GM04504 (cell line): ENCODE measurements at places on chromosomes 2 and 18.

- no peak for DNase-seq
These were observed 10.3 kb downstream of the EDAR start for GRCh38 chr2:108978709-108979111.

- no peak for DNase-seq
These were observed 4.6 kb upstream of the ADRA2B start for GRCh38 chr2:96120991-96121390.

GRCh38 chr2:11534746-11535484 is 1.1 kb downstream of the GREB1 start:
- DNase-seq = no peak

DNA sequence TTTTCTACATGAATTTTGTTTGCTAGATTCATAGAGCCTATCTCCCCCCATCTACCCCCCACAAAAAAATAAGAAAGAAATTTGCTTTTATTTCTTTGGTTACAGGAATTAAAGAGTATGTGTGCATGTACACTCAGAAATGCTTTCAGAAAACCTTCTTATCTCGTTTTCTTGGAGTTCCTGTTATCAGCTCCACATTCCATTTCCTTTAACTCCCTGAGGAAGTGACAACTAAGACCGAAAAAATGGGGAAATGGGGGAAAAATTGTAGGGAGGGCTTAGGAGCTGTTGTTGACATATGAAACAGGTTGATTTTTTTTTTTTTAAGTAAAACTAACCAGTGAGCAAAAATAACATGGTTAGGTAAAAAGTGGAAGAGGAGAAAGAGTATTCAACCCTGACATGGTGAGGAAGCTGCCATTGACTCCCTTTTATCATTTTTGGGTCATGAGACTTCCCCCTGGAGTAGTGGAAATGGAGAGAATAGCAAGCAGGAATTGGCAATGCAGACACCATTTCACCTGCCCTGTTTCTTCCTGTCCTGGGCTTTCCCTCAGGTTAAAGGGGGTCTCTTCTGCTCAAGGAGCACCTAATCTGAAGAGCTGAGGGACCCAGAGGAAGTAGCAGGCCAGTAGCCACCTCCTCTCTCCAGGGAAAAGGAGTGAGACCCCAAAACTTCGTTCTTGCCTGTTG is 93.5 kb downstream of the OSBPL6 start:
- DNase-seq = no peak

- DNase-seq = no peak
These were observed 69.5 kb downstream of the EVA1A start for GRCh38 chr2:75491129-75491753.

DNA sequence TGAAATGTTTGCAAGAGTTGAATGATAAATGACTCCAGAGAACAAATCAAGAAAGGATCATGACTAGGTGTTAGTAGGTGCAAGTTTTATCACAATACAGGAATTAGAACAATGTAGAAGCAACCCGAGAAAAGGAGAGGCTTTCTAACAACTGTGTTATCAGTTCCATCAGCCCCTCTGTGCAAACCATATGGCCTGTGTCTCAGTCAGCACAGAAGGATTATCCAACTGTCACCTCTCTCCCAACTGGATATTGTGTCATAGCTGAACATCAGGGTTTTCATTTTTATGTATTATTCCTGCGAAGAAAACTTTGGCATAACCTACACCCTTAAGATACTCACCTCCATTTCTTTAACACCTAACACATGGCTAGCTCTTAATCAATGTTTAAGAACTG is 321.6 kb upstream of the RND3 start:
- no peak for DNase-seq

- no peak for DNase-seq
These were observed 168.5 kb downstream of the SUCLG1 start for GRCh38 chr2:84290537-84290936.

DNA sequence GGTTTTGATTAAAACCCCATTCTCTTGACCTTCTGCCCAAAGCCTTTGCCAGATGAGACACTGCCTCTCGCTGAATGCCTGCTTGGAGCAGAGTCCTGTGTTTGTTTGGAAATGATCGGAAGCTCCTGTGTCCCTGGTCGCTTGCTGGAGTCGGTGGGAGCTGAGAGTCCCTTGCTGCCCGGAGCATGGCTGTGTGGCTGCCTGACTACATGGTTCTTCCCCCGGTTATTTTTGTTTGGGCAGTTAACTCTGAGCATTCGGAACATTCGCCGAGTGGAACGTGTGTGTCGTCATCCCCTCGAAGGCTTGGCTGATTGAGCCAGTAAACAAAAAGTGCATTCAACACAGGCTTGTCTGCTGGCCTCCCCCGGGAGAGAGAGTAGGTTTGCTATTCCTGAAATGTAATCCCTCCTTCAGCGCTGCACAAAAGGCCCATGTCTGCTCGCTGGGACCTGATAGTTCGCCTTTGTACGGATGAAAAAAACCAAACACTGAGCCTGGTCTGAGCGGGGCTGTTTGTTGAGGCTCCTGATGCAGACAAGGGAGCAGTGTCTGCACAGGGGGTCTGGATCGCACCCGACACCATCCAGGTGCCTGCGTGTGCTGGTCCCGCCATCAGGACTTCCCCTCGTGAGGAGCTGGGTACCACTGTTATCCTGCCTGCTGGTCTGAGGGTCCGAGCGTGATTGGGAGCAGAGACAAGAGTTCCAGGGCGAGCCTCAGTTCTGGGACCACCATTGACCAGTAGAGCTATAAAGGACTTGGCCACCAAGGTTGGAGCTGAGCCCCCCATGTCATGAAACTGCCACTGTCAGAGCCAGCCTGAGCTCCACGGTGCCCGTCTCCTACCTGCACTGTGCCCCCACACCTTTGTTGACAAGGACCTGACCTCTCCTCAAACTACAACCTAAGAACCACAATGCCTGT is 83.8 kb downstream of the AGAP1 start:
- no peak for DNase-seq

DNA sequence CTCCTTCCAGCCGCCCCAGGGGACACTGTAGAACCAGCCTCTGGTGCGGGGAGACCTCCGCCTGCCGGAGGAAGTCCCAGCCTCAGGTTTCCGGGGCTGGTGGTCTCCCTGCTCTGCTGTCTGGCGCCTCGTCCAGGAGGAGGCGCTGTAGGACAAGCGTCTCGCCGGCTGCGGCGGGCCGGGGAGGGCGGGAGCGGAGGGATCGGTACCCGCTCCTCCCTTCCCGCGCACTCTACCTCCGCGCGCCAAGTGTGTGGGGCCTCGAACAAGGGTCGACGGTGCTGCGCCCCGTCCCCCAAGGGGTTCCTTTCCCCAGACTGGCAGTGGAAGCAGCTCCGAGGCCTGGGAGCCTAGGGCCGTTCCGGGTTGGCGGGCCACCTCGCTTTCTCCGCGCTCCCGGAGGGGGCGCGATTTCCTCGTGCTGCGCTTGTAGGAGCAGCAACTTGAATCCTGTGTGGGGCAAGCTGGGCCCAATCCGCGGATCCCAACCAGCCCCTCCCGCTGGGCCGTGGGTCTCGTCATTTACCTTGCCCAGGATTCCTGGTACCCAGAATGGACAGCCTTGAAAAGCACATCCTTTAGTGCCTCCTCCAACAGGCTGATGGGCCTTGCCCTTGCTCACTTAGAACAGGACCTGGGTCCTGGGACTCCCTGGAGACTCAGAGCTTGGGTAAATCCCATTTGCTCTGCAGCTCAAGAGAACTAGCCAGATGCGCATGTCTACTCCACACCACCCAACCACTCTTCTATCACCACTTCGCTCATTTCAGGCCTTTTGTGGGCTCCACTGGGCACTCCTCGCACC is 10.6 kb upstream of the HOXD4 start:
- DNase-seq = no peak

GRCh38 chr2:24898122-24899109 is 21.6 kb downstream of the ADCY3 start:
- DNase-seq = no peak

DNA sequence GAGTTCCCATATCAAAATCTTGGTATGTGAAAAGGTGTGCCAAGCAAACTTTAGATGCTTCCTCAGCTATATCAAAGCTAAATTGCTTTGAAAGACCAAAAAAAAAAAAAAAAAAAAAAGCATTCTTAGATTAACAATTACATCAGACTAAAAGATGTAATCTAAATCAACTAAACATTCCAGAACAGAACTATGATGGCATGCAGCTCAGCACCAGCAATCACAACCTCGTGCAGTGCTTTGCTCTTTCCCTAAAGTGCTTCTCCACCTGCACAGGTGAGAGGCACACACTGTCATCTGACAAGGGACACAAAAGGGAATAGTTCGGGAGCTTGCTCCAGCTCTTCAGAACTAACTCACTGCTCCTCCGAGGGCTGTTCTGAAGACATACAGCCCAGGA is 37.5 kb downstream of the ADAM17 start:
- no peak for DNase-seq

DNA sequence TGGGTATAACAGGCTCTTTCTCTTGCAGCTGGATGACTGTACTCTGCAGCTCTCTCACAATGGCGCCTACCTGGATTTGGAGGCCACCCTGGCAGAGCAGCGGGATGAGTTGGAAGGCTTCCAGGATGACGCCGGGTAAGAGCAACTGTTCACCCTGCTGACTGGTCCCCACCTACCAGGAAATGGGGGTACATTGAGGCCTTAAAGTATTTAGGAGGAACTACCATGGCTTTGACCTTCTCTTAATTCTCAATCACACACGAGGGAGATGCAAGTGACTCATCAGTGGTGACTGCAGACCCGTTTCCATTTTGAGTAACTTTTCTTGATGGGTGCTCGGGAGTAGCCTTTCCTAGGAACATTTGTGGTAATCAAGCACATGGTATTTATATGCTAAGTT is 58.0 kb downstream of the FHOD3 start:
- DNase-seq = no peak

DNA sequence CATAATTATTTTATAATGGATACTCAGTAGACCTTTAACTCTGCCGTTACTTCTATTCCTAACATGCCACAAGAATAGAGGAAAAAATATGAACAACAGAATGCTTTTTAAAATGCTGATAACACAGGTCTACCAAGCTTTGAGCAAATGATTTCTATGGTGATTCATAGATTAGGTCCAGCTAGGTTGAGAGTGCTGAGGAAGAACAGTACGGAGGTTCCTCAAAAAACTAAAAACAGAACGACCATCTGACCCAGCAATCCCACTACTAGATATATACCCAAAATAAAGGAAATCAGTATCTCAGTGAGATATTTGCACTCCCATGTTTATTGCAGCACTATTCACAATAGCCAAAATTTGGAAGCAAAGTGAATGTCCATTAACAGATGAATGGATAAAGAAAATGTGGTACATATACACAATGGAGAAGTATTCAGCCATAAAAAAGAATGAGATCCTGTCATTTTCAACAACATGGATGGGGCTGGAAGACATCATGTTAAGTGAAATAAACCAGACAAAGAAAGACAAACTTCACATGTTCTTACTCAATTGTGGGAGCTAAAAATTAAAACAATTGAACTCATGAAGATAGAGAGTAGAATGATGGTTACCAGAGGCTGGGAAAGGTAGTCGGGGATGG is 111.6 kb upstream of the SERTAD2 start:
- DNase-seq = no peak

DNA sequence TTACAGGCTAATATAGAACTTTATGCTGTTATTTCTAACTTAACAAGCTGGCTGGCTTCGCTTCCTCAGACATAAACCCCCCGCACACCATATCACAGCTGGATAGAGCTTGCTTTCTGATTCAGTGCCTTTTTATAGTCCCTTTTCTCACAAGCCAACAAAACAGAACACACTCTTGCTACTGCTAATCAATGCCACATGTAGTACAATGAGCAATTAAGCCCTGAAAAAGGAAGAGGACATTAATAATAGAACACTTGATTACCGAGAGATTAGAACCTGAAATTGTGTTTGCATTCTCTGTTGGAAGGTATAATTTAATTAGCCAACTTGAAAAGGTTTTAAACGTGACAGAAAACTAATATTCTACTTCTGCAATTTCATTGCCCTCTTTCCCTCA is 267.7 kb upstream of the CYRIA start:
- no peak for DNase-seq

- DNase-seq = no peak
These were observed 295.6 kb downstream of the KIAA1328 start for GRCh38 chr18:37124516-37124915.

DNA sequence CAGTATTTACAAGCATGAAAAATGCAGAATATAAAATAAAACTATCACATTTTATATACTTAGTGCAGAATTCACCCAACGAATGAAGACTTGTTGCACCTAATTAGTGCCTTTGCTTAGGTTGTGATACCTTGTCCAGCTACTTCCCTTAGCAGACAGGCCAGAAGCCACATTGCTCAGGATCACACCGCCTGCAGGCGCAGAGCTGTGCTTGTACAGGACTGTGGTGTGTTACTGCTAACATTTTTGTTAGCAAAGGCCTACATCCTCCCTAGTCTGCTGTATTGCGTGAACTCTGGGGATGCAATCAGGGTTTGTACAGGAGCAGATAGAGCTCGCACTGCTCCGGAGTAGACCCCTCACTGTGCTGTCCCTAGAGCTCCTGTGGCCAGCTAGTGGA is 336.9 kb downstream of the CBLN2 start:
- no peak for DNase-seq

DNA sequence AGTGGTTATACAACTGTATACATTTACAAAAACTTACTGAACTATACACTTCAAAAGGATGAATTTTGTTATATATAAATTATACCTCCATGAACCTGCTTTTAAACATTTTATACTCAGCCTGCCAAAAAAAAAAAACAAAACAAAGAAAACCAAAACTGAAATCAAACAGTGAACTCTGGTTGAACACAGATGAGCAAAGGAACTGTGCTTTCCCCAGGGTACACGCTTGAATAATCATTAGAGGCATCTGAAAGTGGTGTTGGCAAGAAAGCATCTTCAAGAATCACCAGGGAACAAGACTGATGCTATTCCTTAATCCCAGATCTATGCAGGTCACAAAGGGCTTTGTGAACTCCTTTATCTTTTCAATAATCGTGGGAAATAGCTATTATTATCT is 77.0 kb upstream of the LYPD1 start:
- no peak for DNase-seq

- DNase-seq = no peak
These were observed 232.0 kb downstream of the AGAP1 start for GRCh38 chr2:235725841-235726240.

DNA sequence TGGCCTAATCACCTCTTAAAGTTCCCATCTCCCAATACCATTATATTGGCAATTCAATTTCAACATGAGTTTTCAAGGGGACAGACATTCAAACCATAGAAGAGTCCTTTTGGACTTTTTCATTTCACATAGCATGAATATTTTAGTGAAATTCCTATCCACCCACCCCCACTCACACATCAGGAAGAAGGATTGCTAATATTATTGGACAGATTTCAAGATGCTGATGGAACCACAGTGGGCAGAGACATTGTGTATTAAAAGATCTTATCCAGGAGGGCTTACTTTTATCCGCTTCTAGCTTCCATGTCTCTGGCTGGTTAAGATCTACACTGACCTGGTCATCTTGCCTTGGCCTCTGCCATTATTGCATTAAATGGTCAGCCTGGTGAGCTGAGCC is 297.4 kb upstream of the ACVR2A start:
- DNase-seq = no peak

GRCh38 chr2:8081130-8081529 is 600.7 kb upstream of the ID2 start:
- DNase-seq = no peak

GRCh38 chr2:11579867-11580659 is 46.2 kb downstream of the GREB1 start:
- no peak for DNase-seq

GRCh38 chr18:58862356-58862755 is 2.3 kb upstream of the ZNF532 start:
- DNase-seq = no peak

GRCh38 chr2:216950547-216950946 is 90.7 kb upstream of the TNP1 start:
- DNase-seq = no peak

GRCh38 chr2:96510931-96511595 is 5.9 kb upstream of the NEURL3 start:
- no peak for DNase-seq

GRCh38 chr2:46963941-46964673 is 48.5 kb upstream of the MCFD2 start:
- no peak for DNase-seq
